ENCODE measurements at places on chromosomes 11 and 22. TPM values are rescaled to one million over a fixed set of nuclear protein-coding genes. Genes with fewer than 3 reads are reported as not detected.

The TMEM86A gene
- 8.1 TPM for polyA plus RNA-seq

DNA sequence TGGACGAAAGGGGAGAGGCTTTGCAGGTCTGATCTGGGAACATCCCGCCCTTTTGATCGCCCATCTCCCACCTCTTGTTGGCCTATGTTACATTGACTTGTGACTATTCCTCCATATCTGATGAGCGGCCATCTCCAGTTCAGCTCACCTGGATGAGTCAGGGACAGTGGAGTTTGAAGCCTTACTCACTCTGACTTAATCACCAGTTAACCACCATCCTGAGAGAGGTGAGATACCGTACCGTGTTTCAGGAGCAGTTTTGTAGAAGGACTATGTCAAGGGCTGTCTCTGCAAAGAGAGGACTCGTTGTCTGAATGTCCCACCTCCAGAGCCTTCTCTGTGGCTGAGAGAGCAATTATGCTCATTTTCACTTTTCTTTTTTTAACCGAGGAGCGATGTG is 771.7 kb downstream of the NTM start:
- DNase-seq, result no peak

- peak; percentile 82 for DNase-seq
Measured at GRCh38 chr11:121800731-121801393, 315.2 kb downstream of the BLID start.

- no peak for DNase-seq
Measured at GRCh38 chr22:20219667-20220628, 48.2 kb downstream of the RTN4R start.

- no peak for DNase-seq
Measured at GRCh38 chr11:68423481-68423880, 37.1 kb upstream of the PPP6R3 start.

Data from left kidney (tissue), 8 donors.